NCI-H446 (cell line): ENCODE measurements at places on chromosomes 2 and 18.

- no peak for DNase-seq
Measured at GRCh38 chr2:219421323-219421722, 3.1 kb downstream of the DES start.

DNA sequence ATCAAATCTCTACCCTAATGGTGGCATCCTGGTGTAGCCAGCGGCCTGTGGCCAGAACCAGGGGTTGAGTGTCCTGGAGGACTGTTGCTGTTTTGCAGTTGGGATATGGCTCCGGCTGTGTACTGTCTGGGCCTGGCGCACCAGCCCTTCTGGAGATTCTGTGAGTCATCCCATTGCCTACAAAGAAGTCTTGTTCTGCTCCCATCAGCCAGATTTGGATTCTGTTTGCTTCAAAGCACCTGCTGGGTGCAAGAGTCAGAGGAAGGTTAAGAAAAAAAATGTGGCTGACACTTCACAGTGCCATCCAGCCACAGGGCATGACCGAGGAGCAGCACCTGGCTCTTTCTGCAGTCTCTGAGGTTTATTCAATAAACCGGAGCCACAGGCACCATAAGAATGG, 41.0 kb upstream of the ASAP2 start:
- DNase-seq, result no peak

- no peak for DNase-seq
Measured at GRCh38 chr18:79242246-79242645, 153.5 kb upstream of the NFATC1 start.

GRCh38 chr2:196598846-196599245, 40.7 kb upstream of the CCDC150 start:
- DNase-seq, result no peak

DNA sequence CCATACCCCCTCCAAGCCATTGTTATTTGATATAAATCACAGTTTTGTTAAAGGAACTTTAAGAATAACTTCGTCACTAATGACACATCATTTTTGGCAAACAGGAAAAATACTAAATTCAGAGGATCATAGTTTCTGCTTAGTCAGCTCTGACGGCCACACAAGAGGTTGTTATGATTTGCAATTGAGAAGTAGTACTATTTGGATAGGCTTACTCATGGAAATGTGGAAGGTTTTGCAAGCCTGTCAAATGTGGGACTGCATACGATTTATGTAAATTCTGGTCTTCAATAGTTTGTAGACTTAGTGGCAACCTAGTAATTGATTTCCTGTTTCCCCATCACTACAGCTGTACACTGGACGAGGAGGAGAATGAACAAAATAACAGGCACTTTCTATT, 108.1 kb downstream of the ARHGEF33 start:
- no peak for DNase-seq

GRCh38 chr2:78757191-78757590, 268.3 kb upstream of the REG3G start:
- DNase-seq, result no peak

DNA sequence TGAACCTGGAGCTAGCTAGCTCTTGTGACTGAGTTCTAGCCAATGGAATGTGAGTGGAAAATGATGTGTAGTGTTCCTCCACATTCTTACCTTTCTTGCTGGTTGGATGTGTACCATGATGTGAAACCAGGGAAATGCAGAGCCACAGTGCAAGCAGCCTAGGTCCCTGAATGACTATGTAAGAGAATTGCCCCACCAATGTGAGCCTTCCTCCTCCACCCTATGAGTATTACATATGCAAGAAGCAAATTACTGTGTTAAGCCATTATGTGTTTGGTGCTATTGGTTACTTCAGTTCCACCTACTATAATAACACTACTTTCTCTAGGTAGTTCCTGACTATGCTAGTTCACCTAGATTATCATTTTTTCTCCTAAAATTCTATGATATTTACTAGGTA, 39.6 kb downstream of the LCLAT1 start:
- DNase-seq, result no peak

DNA sequence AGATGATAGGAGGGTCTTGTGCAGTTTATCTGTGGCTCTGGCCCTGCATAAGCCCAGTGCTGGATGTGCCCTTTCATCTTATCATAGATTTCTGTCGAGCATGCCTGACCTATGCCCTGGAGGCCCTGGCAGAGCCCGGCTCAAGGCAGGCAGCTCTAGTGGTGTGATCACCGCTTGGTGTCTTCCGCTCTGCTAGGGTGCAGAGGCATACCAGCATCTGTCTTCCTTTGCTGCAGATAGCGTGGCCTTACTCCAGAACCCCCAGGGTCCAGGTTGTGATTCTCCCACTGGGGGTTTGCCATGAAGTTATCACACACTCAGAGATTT, 13.7 kb upstream of the TRAF3IP1 start:
- no peak for DNase-seq

DNA sequence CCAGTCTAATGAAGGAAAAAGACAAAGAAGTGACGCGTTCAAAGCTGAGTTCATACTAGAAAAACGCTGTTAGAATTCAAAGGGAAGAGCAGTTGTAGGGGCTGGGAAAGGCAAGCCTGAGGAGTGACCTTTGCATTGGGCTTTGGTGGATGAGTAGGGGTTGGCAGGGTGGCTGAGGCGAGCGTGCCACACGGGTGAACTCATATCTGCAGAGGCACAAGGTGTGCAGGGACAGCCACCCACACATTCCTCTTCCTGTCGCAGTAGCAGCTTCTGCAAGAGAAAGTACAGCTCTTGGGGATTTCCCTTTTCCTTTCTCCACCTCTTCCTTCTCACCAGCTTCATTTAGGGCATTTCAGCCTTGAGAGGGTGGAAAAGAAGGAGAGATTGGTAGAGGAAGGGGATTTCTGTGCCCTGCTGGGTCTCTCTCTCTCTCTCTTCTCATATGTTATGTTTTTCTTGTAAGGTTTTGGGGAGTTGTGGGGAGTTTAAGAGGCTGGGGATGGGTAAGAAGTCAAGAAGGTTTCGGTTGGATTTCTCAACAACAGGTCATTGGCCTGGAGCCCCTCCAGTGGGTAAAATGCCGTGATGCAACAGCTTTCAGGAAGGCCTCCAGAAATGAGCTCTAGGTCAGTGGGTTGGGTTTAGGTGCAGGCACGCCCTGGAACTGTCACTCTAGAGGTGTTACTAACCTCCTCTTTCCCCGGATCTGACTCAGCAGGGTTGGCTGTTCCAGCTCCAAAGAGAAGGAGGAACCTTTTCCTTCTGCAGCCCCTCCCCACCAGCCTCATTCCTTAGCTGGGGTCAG, 40.1 kb downstream of the ODC1 start:
- no peak for DNase-seq

- no peak for DNase-seq
Measured at GRCh38 chr18:49761771-49762170, 51.6 kb downstream of the ACAA2 start.

DNA sequence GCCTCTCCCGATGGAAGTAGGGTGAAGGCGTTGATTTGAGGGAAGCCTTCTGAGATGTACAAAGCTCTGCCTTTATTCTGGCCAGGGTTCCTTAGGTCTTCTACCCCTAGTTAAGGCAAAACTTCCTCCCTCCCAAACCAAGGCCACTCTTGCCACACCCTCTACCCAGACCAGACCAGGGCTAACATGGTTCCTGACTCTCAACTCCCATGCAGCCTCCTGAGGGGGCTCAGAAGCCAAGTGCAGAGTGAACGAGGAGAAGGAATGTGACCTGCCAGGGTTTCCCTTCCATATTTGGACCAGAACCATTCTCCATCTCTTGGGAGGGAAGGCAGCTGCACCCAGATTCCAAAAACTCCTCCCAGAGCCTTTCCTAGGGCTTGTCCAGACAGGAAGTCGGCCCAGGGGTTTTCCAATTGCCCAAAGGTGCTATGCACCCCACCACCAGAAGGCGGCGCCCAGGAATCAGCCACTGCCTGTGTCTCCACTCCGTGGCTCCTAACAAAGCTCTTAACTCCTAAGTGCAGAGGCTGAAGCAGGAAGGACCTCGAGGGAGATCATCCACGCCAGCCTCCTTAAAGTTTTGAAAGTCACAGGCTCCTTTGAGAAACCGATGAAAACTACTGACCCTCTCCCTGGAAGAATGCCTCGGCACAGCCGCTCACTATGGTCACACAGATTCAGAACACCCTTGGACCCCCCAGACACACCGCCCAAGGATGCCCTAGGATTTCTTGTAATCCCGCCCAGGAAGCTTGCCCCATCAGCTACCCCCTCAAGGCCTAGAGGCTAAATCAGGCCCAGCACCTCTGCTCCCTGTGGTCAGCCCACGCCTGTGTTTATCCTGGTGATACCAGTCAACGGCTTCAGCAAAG, 157.8 kb downstream of the SMAD2 start:
- DNase-seq, result peak; percentile 39

DNA sequence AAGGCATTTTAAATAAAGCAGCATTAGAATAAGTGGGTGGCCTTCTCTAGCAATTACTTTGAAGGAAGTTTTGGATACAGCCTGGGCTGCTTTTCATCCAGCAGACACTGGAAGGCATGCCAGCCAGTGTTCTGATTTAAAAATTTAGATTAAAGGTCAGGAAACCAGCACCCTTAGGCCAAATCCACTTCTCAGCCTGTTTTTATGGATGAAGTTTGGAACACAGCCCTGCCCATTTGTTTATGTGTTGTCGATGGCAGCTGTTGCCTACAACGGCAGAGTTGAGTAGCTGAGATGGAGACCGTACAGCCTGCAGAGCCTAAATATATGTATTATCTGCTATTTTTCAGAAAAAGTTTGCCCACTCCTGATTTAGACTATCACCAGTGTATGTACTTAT, 313.6 kb upstream of the ACVR2A start:
- peak; percentile 32 for DNase-seq

DNA sequence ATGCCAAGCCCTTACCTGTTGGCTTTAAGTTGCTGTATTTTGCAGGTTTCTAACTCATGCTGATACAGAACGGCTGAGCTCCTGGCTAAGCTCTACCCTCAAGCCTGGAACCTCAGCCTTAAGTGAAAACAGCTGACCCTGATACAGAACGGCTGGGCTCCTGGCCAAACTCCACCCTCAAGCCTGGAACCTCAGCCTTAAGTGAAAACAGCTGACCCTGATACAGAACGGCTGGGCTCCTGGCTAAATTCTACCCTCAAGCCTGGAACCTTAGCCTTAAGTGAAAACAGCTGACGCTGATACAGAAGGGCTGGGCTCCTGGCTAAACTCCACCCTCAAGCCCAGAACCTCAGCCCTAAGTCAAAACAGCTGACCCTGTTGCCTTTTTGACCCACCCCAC, 17.6 kb upstream of the DNER start:
- no peak for DNase-seq

DNA sequence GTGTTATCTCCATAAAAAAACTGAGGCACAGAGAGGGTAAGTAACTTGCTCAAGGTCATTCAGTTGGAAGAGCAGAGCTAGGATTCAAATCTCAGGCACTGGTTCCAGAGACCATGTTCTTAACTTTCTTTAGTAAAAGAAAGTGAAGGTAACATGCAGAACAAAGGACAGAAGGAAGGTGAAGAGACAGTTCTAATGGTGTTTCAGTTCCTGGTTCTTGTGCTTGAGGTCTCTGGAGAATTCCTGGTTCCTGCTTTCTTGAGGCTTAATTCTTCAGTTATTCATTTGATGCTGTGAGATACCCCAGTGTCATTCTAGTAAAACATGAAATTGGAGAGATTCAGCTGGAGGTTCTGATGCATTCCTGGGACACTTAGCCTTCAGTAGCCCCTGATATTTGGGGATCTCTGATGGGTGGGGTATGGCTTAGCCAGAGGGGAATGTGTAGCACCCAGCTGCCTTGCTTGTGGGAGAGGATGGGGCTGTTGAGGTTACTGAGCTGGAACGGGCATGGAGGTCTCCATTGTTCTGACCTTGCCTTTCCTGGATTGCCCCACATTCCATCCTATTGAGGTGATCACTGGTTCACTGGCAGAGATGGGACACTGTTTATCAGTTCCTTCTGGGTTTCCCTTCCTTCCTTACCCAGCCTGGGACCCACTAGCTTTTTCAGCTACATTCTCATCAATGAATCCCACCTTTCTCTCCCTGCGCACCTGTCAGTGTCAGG, 46.8 kb downstream of the SEMA4F start:
- DNase-seq, result no peak

GRCh38 chr2:144707736-144708326, 187.9 kb upstream of the ZEB2 start:
- no peak for DNase-seq

DNA sequence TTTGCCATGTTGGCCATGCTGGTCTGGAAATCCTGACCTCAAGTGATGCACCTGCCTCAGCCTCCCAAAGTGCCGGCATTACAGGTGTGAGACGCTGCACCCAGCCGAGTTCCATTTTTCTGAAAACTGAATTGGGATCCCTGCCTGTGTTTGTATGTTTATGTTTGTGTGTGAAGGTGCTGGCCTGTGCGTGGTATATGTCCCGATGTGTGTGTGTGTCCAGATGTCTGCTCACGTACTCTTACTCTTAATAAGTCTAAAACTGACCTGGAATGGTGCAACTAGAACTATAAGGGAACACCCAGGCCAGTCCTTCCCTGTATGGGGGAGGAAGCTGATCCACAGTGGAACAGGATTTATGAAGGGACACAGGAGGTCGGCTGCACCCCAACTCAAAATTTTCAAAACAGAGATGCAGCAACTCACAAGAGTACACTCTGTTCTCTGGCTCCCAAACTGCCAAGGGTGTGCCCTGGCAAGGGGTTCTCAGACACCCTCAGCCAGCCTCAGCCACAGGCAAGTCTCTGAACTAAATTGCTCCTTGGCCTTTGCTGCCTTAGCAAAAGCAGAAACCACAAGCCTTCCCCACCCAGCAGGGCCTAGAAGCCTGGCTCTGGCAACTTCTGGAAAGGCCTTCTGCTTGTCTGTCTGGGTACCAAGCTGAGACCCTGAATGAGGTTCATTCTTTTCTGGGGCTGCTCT, 36.5 kb downstream of the RHOB start:
- DNase-seq, result no peak

GRCh38 chr2:16487686-16488085, 177.9 kb downstream of the CYRIA start:
- DNase-seq, result no peak

GRCh38 chr2:218010140-218010983, 7.6 kb upstream of the TNS1 start:
- DNase-seq, result no peak

DNA sequence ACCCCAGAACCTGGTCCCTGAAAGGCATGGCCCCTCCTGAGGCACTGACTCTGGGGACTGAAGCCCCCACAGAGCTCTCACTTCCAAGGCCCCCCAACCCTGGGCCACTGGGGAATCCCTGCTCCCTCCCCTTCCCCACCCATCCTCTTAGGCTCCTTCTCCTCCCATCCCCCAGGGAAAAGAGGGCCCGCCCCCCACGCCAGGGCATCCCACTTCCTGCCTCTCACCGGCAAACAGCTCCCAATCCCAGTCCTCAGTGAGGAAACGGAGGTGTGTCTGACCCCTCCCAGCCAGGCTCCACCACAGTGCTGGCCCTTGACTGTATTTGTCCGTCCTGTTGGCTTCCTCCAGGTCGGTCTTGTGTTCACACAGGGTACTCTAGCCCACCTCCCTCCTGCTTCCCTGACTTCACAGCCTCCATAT, 35.0 kb upstream of the PTMA start:
- no peak for DNase-seq

- peak; percentile 37 for DNase-seq
Measured at GRCh38 chr2:190342611-190343010, 778 bp upstream of the INPP1 start.

DNA sequence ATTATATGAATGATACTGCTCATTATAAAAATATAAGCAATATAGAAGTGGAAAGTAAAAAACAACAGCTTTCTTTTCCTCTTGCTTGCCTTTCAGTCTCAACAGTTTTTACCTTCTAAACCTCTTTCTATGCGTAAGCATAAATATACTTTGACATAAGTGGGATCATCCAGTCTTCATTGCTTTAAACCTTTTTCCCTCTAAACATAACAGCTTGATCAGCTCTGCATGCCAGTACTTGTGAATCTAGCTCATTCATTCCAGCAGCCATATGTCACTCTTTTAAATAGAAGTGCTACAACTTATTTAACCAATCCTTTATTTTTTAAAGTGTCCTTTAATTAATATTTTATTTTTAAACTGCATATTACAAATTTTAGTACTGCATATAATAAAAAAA, 88.1 kb downstream of the TTC27 start:
- DNase-seq, result no peak
